ENCODE measurements at places on chromosomes 6 and 20.

GRCh38 chr6:14072084-14072483 is 45.5 kb upstream of the CD83 start:
- no peak for DNase-seq

DNA sequence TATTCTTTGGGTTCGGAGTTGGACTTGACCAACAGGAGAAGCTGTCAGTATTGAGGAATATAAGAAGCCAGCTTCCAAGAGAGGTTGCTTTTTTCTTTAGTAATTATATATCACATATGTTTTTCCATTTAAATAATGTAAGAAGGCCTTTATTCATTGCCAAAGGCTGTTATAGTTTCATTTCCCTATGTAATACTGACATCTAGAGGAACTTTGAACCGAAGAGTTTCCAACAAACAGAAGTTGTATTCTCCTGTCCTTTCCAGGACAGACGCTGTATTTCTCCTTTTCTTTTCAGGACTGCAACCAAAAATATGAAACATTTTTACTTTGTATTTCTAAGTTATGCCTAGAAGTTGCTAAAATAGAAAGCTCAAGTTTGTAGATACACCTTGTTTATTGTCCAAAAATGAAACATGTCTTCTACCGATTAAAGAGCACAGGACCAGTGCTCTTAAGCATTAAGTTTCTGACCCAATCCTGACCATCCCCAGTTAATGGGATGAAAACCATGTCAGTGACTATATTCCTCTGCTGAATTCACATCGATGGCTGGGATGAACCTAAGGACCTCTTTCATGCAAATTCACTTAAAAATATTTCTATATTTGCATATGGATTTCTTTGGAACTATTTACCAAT is 55.1 kb downstream of the MYLK4 start:
- DNase-seq: peak; percentile 36

- DNase-seq: no peak
Observed at GRCh38 chr6:39128106-39128505, 13.1 kb upstream of the SAYSD1 start.

GRCh38 chr20:41169791-41170351 is 32.5 kb downstream of the PLCG1 start:
- no peak for DNase-seq

GRCh38 chr6:43070028-43070632 is 6.0 kb upstream of the PTK7 start:
- peak; percentile 54 for DNase-seq

GRCh38 chr6:3841066-3841454 is 8.1 kb upstream of the FAM50B start:
- no peak for DNase-seq

DNA sequence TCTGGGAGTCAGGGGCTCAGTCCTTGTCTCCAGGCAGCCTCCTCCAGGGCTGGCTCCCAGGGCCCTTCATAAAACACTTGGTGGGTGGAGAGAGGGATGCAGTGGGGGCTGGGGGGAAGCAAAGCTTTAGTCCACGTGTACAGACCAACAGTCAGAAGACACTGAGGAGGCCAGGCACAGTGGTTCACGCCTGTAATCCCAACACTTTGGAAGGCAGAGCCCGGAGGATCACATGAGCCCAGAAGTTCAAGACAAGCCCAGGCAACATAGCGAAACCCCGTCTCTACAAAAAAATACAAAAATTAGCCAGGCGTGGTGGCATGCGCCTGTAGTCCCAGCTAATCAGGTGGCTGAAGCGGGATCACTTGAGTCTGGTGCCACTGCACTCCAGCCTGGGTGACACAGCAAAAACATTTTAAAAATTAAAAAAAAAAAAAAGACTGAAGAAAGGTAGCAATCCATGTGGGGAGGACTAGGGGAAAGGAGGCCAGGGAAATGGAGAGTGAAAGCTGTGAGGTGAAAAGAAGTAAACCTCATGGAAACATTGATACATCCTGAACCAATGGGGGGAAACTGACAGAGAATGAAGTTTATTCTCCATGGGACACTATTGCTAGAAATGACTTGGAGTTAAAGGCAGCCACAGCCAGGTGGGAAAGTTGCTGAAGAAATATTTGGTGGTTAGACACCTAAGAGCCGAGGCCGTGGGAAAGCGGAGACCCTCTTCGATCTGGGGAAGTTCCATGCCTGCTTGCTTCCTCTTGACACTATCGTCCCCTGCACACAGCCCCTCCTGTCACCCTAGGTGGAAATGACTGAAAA is 35.4 kb downstream of the PIM1 start:
- DNase-seq: no peak

GRCh38 chr20:17619351-17620093 is 49.6 kb downstream of the DSTN start:
- no peak for DNase-seq

DNA sequence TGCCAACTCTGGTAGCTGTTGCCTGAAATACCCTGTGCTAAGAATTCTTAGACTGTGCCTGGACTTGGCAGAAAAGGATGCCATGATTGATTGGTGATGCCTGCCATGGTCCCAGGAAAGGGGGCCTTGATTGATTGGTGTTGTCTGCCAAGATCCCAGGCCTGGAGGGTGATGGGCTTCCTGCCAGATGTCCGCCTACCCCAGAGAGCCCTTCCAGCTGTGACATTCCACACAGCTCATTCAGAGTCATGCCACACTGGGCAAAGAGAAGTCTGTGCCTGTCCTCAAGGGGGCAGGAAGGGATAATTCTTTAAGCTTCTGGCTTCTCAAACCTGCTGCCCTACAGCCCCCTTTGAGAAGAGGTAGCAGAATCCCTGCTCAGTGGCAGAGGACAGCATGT is 24.6 kb downstream of the RIMS4 start:
- peak; percentile 9 for DNase-seq

DNA sequence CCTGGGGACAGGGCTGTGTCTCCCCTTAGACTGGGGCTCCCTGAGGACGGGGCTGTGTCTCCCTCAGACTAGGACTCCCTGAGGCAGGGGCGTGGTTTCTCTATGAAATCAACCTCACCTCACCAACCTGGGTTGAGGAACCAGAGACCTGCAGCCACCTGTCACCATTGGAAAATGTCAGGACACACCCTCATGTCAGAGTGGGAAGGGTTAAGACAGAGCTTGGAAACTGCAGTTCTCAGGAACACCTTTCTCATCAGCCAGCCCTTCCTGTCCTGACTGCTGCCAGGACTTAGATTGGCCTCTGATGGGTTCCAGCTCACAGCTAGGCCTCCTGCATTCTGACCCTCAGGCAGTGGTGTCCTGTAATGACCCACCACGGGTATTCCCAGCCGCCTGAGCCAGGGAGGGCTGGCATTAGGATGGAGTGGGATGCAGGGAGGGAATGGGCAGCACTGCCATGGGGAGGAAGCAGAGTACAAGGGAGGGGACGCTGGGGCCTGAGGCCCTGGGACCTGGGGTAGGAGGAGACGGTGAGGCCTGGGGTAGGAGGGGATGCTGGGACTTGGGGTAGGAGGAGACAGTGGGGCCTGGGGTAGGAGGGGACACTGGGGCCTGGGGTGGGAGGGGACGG is 76.3 kb downstream of the MRPL14 start:
- no peak for DNase-seq

- DNase-seq: no peak
Observed at GRCh38 chr6:44699851-44700250, 312.3 kb downstream of the CDC5L start.

DNA sequence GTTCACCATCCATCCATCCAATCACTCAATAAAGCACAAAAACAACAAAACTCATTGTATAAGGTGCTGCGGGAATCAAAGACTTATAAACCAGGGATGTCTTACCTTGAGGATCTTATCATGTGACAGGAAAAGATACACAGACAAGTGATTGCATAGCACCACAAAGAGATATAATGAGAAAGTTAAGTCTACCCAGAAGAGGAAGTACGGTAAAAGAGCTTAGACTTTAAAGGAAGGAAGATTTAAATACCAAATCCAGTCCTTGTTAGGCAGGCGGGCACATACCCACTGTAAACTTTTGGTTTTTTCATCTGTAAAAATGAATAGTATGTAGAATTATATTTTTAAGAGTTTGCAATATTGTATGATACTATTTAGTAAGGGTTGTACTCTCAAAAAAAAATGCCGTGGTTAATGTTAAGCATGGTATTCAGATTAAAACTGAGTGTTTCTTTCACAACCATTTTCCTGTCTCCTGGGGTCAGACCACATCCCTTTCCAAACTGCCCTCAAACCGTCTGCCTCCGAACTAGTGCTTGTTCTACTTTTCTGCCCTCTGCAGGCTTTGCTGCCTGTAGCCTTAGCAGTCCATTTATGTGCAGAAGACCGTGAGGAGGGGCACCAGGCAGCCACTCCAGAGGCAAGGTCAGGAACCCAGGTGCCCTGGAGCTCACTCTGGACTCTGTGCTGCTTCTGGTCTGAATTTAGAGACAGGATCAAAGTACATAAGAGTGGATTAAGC is 179.5 kb upstream of the SYNDIG1 start:
- no peak for DNase-seq

- DNase-seq: no peak
Observed at GRCh38 chr6:149468179-149468578, 16.6 kb downstream of the ZC3H12D start.

GRCh38 chr20:52524861-52525260 is 333.3 kb upstream of the ZFP64 start:
- no peak for DNase-seq

DNA sequence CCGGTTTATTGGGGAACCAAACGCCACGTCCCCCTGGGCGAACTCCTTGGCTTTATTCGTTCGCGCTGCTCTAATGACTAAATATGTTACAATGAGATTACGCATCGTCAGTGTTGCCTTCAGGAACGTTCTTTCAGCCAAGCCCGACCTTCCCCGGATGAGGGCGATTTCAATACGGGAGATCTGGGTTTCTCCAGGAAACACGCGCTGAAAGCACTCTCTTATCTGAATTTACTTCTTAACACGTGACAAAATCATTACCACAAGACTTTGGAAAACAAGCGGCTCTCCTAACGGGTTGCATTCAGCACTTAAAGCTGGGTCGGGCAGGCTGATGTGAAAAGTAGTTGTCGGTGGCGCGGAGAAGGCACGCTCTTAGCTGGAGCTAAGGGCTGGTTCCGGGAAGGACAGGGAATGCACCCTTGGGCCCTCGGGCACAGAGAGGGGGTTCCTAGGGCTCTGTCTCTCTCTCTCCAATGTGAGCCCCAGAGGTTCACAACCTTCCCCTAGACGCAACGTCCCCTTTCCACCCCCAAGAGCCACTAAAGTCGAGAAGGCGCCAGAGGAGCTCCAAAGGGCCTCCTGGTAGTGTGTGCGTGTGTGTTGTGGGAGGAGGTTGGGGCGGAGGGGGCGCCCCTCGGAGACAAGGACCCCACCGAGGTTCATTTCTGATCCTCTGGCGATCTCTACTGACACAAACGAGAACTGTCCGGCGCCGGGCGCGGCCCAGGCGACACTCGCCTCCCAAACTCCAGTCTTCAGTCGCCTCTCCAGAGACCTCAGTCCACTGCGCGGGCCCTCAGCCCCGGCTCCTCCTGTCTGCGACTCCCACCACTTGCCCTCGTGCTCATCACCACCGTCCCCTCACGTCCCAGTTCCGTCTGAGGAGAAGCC is 7.1 kb upstream of the NKX2-2 start:
- DNase-seq: no peak

- no peak for DNase-seq
Observed at GRCh38 chr6:158757753-158758090, 61.4 kb downstream of the EZR start.

- DNase-seq: peak; percentile 61
Observed at GRCh38 chr20:25178563-25179438, 16.7 kb upstream of the ENTPD6 start.

- DNase-seq: no peak
Observed at GRCh38 chr6:108635505-108636226, 74.9 kb downstream of the FOXO3 start.

DNA sequence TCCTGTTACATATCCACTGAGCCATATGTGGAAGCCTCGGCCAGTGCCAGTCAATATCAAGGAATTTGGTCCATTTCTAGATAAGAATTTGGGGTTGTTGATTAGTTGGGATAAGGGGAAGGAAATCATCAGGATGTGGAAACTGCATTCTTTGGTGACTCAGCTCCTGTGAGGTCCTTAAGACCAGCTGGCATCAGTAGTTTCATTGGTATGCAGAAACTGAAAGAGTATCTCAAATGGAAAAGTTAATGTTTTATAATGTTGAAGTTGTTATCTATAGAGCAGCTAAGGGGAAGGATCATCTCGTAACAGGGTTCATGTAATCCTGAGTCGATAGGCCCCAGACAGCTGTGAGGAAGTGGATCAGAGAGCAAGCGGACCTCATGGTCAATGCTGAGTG is 87.9 kb upstream of the PRND start:
- DNase-seq: peak; percentile 85

GRCh38 chr6:169811521-169812256 is 60.3 kb downstream of the ERMARD start:
- DNase-seq: no peak

DNA sequence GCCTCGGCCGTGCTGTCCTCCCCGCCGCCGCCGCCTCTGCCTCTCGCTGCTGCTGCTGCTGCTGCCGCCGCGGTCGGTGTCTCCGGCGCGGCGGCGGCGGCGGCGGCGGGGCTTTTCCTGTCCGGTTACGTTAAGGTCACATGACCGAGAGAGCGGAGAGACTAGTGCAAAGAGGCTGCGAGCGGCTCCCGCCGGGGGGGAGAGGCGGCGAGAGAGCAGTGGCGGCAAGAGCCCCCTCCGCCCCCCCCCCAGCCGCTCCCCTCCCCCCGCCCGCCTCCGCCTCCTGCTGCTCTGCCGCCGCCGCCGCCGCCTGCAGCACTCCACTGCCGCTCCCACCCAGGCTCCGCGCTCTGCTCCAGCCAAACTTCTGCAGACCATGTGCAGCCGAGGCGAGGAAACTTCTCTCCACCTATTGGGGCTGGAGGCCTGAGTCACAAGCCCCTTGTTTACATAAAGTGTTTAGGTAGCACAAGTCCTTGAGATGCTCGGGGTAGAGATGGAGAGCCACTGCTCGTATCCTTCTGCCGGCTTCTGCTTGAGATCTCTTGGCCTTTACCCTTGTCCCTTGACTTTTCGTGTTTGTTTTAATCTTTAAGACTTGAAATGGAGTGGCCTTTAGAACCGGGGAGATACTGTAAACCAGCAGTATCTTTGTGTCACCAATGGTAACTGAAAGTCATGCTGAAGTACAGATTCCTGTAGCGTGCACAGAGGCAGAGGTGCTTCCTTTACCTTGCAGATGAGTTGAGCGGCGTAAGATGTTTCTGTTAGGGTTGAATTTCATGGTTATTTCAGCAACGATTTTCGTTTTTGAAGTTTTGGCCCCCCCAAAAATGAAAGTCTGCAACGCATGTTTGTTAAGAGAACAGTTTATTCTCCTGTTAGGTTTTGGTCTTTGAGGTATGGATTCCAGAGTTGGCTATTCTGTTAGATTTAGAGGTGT is at the start of gene ZBTB2:
ZBTB2 (minus strand) TSS at position 89 of the 943 bp plus-strand sequence. CDS start 17,922 bp downstream, outside the sequence.
- DNase-seq: peak; percentile 64

DNA sequence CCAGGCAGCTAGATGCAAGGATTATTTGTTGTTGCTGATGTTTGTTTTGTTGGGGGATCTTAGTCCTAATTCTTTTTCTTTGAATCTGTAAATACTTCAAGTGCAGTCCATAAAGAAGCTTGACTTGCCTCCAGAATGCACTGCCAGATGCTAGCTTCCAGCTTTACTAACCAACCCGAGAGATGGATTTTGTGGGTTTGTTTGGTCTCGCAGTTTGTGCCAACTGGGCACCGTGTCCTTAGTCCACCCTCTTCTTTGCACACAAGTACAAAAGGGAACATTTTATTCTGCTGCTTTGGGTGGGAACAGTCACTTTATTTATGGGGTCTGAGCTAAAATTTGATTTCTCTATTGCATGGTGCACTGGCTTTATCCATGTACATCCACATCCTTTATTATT is 212.0 kb downstream of the PLCB1 start:
- DNase-seq: no peak
